AML-193 (cell line): ENCODE measurements at places on chromosomes 5 and 9.

DNA sequence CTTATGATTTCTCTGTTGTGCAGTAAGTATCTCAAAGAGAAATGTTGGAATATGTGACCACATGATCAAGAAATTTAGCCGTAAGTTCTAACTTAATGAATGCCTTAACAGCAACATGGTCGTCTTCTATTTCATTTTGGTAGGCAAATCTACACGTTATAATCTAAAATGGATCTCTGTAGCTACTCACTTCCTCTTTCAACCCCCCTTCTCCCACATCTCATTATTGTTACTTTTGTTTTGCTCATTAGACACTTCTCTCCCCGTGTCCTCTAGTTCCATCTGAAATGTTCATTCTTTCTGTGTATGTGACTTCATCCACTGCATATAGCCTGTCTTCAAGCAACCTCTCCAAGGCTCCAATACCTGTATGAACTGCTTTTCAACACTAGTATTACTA, 27.1 kb upstream of the LPAR1 start:
- DNase-seq: no peak

- no peak for DNase-seq
These were observed 44.5 kb downstream of the SPRY4 start for GRCh38 chr5:142280066-142281007.

DNA sequence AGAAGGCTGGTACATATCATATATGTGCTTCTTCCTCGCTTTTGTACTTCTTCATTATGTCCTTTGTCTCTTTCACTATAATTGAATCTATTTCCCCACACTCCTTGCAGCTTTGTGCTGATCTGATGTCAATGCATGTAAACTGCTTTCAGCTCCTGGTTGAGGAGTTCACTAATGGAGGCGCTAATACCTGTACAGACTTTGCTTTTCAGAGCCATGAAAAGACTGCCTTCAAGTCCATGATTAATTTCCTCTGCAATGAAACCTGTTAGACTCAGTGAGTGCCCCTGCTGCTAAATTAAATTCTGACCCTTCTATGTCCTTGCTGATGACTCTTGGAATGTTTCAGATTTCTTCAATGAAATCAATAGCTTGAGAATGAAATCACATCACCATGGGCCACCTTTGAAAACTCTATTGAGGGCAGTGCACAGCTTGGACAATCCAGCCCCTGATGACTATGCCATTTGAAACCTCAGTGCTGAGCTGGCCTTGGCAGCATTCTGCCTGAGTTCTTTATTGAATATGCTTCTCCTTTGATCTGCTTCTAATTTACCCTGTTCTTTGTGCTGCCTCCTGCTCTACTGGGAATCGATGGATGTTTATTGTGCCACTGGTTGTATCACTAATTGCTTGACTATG, 358.2 kb upstream of the DMAC1 start:
- no peak for DNase-seq

DNA sequence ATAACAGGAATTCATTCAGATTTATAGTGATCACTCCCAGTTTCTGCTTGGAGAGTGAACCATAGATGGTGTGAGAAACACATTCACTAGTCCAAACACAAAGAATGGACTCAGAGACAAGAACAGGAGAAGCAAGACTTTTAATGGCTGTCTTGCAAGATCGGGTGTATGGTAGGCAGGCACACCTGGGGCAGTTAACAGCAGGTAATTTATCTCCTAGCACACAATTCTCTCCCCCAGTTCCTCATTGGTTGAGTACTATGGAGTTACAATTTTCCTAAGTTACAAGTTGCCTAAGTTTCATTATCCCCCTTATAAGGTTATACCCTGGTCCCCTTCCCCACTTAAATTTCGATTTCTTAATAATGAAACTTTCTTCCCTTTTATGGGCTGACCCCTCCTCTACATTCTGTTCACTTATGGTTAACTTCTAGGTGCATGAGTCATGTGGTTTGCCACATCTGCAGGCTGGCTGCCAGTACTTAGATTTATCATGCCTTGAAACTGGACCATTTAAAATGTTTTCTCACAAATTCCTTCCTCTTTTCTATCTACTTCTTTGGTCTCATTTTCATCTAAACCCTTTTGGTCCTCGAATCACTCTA, 623.3 kb downstream of the HINT1 start:
- DNase-seq: no peak

GRCh38 chr5:14109041-14109747, 33.9 kb upstream of the TRIO start:
- DNase-seq: no peak

DNA sequence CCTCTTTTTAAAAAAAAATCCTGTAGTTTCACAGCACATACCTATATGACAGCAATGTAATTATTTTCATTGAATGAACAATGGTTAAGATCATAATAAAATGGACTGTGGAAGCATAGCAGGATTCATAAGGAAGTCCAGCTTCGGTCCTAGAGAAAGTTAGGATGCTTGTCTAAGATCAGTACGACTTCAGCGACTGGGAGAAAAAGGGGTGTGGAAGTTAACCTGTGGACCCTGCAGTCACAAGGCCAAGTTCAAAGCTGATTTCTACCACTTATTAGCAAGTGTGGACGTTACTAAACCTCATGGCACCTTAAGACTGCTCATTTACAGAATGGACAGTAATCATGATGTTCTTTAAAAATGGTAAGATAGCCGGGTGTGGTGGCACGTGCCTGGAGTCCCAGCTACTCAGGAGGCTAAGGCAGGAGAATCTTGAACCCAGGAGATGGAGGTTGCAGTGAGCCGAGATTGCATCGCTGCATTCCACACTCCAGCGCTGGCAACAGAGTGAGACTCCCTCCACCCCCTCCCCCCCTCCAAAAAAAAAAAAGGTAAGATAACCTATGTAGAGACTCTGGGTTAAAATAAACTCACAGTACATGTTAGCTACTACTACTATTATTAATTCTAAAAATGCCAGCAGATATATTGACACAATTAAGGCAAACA, 71.6 kb upstream of the PCA3 start:
- DNase-seq: no peak

GRCh38 chr5:179558932-179559283, 8.6 kb downstream of the RUFY1 start:
- DNase-seq: no peak

DNA sequence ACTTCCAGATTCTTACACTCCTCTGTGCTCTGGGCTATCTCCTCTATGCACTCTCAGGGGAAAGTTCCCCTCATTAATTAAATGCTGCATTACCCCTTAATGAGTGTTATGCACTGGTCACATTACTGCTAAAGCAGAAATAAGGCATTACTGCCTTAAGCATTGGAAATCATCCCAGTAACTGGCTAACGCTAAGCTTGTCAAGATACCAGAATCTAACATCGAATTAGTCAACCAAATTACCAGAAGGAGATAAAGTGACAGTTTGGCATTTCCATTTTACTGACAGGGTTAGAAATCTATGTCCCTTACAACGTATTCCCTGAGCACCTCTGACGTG, 69.5 kb upstream of the FAM169A start:
- DNase-seq: no peak

GRCh38 chr9:108074900-108075299, 585.3 kb upstream of the KLF4 start:
- no peak for DNase-seq

GRCh38 chr9:101995231-101995630, 256.8 kb upstream of the GRIN3A start:
- no peak for DNase-seq
